Aorta (tissue), 5 donors: ENCODE measurements at places on chromosomes 7 and 10. TPM values are rescaled to one million over a fixed set of nuclear protein-coding genes. Genes with fewer than 3 reads are reported as not detected.

GRCh38 chr10:119245272-119245671 is 37.9 kb downstream of the GRK5 start:
- no peaks in the 10 kb centered on the region for H3K27me3 ChIP-seq
- no peak overlapping the region for H3K27ac ChIP-seq
- H3K4me1 ChIP-seq: peaks cover 3% of the 10 kb centered on the region
- no peak overlapping the region for H3K4me3 ChIP-seq
- no peak for DNase-seq

- DNase-seq: peak; percentile 41
- H3K27ac ChIP-seq: no peak overlapping the region
- no peaks in the 10 kb centered on the region for H3K27me3 ChIP-seq
- H3K4me1 ChIP-seq: no peaks in the 10 kb centered on the region
- no peak overlapping the region for H3K4me3 ChIP-seq
Measured at GRCh38 chr10:43260911-43261577, 5.8 kb downstream of the RASGEF1A start.

- H3K4me1 ChIP-seq: no peaks in the 10 kb centered on the region
- H3K4me3 ChIP-seq: no peak overlapping the region
- no peaks in the 10 kb centered on the region for H3K36me3 ChIP-seq
- no peak overlapping the region for H3K27ac ChIP-seq
- no peak for DNase-seq
Measured at GRCh38 chr10:118901906-118902305, 127.6 kb upstream of the NANOS1 start.

HYAL4 gene
- not detected for total RNA-seq

GCK gene
- total RNA-seq: 1.2 TPM
